ENCODE measurements at places on chromosomes 11 and 22.

GRCh38 chr22:24247564-24248344 is 2.9 kb upstream of the GGT5 start:
- DNase-seq: no peak

- DNase-seq: no peak
Measured at GRCh38 chr11:46418751-46419150, 27.2 kb upstream of the CHRM4 start.

DNA sequence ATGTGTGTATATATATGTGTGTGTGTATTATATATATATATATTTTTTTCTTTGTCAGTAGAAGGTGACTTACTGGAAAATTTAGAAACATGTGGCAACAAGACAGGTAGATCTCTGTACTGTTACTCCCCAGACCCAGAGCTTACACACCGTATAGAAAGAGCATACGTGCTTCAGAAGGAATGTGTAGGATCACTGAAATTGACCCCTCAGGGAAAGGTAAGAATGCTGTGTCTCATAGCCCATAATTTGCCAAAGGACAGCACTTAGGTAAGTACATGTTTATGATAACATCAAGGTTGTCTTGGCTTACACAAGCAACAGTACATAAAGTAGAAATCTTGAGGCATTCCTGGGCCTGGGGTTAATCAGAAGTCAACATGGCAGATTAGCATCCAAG is 54.2 kb upstream of the PDE3B start:
- DNase-seq: no peak

DNA sequence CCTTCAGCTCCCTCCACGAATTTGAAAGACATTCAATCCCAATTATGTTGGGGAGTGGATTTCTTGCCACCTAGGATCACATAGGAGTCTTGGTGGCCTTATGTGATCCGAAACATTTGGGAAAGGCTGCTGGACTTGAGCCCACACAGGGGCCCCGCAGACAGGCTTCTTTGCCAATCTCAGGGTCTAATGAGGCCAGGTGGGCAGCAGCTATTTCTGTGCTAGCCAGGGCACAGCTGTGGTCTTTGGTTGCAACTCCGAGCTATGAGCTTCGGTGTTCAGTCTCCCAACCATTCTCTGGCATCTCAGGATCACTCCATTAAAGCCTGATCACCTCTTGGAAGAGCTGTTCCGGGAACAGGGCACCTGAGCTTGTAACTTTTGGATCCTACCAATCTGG is 84.4 kb downstream of the TP53I11 start:
- DNase-seq: no peak

- DNase-seq: no peak
Measured at GRCh38 chr11:10122326-10123197, 171.5 kb downstream of the SBF2 start.

GRCh38 chr11:70730411-70730810 is 332.1 kb downstream of the CTTN start:
- DNase-seq: no peak

DNA sequence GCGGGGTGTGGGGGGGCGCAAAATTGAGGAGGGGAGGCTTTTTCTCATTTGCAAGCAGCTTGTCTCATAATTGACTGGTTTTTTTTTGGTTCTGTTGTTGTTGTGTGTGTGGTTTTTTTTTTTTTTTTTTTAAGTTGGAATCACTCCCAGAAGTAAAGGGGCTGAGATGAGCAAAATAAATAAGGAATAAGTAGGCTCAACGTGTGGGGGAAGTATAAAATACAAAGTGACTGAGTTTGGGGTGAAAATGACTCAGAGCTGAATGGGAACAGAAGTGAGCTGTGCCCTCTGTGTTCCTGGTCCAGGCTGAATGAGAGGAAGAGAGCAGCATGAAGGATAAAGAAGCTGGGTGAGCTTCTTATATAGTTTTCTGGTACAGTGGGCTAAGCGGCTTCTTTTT is 90.0 kb downstream of the GRIK4 start:
- no peak for DNase-seq

DNA sequence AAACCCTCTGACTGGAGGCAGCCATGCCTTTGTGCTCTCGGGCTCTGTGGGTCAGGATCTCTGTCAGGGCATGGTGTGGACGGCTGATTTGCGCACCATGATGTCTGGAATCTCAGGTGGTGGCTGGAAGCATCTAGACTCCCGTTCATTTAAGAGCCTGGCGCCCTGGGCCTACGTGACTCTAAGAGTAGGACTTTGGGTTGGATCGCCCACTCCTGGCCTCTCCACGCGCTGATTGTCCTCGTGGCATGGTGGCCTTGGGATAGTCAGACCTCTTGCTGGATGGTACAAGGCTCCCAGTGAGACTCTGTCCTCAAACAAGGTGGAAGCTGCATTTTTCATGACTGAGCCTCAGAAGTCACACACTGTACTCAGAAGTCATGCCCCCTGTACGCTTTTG is 224.3 kb downstream of the TBC1D22A start:
- no peak for DNase-seq

GRCh38 chr11:92601048-92601447 is 368.4 kb upstream of the MTNR1B start:
- DNase-seq: no peak

DNA sequence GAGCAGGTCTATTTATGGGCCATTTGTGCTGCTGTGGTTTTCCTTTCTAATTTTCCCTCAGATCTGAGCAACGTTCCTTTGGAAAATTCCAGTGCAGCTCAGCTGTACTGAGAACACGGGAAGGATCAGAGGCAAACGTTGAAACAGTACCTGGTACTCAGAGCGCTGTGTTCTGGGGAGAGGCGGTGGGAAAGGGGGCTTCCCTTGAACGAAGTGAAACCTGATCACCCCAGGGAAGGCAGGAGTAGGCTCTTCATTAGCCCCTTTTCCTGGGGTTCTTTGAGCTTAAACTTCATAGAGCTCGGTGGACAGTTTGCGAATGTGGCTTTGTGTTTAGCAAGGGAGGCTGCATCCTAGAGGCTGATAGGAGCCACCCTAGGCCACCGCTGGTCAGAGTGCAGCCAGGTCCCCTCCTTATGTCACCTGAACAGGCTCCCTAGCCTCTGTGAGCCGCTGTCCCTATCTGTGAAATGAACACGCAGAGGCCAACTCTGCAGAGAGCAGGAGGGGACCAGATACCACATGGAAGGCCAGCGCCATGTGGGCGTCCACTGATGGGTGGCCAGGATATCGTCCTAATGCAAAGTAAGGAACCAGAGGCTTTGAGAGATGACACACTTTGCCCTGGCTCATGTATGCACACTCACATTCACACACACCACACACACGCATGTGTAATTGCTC is 1464.8 kb downstream of the BRD1 start:
- no peak for DNase-seq

DNA sequence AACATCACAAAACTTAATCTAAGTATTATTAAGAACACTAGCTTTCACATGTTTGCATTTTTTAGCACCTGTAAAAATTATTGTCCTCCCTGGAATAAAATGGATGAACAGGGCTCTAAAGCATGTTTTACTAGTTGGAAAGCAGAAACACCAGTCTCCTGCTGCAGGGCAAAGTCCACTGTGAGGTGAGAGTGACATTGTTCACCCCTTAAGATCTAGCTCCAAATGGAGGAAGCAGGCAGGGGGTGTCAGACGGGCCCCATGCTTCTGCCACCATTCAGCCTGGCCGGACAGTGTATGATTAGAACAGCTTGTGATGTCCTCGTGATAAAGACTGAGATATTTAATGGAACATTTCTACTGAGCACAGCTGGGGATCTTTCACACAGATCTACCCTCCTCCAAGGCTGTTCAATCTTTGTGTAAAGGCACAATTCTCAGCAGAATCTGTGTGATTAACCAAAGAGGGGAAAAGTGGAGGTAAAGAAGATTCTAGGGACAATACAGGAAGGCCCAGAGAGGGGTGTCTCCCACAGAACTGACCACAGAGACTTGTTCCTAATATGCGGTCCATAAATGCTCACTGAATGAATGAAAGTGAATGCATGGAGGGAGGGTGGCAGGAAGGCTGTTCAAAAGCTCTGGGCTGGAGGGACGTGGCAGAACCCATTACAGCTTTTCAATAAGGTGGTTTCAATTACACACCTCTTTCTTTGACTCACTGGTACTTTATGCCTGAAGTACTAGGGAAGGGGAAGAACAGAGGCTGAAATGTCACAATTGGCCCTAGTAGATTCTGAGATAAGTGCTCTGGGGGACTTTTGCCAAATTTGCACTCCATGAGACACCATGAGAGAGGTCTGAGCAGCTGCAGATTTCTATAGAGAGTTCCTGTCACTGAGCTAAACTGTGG is 239.1 kb upstream of the ARHGAP20 start:
- no peak for DNase-seq

- no peak for DNase-seq
Measured at GRCh38 chr11:72314600-72315392, 70.8 kb upstream of the PHOX2A start.

- no peak for DNase-seq
Measured at GRCh38 chr22:28669387-28669786, 10.3 kb downstream of the TTC28 start.

DNA sequence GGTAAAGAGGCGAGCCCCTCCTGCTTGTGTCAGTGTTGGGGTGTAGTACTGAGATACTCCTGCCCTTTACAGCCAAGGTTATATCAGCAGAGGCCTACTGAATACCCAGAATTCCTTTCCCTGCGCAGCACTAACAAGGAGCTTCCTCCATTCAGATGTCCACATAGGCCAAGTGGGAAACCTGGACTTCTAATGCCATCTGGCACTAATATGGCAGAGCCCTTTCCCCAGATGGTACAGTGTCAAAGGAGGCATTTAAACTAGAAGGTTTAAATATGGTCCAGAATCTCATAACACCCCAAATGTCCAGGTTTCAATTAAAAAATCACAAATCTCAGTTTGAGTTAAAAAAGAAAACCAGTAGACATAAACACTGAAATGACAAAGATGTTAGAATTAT is 68.8 kb downstream of the USP47 start:
- no peak for DNase-seq

GRCh38 chr11:65622011-65622410 is 6.4 kb downstream of the PCNX3 start:
- DNase-seq: no peak

DNA sequence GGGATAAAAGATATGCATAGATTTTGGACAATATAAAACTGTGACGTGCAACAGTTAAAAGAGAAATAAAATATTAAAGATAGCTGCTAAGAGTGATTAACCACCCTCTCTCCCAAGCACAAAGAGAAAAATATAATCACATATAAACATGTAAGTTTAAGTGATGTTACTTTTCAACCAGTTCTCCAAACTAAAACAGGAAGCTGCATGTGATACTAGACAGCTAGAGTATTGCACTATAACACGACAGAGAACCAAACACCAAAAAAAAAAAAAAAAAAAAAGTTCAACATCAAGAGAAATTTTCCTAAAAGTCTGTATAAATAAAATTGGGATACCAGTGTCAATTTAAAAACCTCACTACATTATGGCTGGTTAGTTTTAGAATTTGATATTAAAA is 79.1 kb downstream of the PICALM start:
- DNase-seq: no peak

GRCh38 chr11:112195951-112196351 is 20.6 kb downstream of the BCO2 start:
- no peak for DNase-seq

DNA sequence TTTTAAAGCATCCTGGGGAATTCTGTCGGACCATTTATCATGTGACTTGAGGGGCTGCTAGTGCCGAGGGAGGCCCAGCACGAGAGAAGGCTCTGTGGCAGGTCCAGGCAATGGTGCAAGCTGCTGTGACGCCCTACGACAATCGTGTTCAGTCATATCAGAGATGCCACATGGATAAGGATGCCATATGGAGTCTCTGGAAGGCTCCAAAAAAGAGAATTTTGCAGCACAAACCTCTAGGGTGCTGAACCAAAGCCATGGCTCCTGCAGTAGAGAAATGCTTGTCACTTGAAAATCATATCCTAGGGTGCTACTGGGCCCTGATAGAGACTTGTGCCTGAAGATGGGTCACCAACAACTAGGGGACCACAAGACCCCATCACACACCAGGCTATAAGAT is 6.7 kb upstream of the CD6 start:
- DNase-seq: no peak

DNA sequence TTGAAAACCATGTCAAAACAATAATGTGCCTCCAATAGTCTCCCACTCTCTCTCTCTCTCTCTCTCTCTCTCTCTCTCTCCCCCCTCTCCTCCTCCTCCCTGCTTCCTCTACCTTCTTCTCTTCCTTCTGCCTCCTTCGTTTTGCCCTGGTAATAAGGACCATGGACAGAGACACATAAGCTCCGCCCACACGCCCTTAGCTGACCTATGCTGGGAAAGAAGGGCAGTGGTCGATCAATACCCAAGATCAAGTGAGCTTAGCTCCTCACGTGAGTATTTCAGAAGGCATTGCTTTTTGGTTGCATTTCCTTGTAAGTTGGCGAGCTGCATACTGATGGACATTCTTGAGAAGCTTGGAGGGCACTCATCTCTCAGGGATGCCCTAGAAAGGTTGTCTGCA is 194.8 kb downstream of the MIAT start:
- no peak for DNase-seq

Measured in NCI-H2081 treated with DMSO at 0.1 percent for 48 hours (cell line).